Temporal lobe (tissue), 4 donors: ENCODE measurements at places on chromosomes 11 and 22. TPM values are rescaled to one million over a fixed set of nuclear protein-coding genes. Genes with fewer than 3 reads are reported as not detected.

ELFN2 gene
- 21.6 TPM for total RNA-seq

CEND1 gene
- total RNA-seq = 8.6 TPM

ZNF408 gene
- 4.2 TPM for total RNA-seq

CRYBB3 gene
- total RNA-seq = not detected

HBD gene
- total RNA-seq = not detected

NCR3LG1 gene
- 11.8 TPM for total RNA-seq

NTM gene
- 125 TPM for total RNA-seq

ZC3H7B gene
- 46.5 TPM for total RNA-seq

OR8A1 gene
- total RNA-seq = not detected

CSNK2A3 gene
- total RNA-seq = 2.5 TPM

RFPL2 gene
- 0.49 TPM for total RNA-seq

DENND6B gene
- total RNA-seq = 17.2 TPM

OR51I1 gene
- not detected for total RNA-seq

AGBL2 gene
- 0.25 TPM for total RNA-seq

GDPD4 gene
- not detected for total RNA-seq

SCGB1D2 gene
- not detected for total RNA-seq

OR4C46 gene
- total RNA-seq = not detected

LINC01488 gene
- not detected for total RNA-seq

NRGN gene
- 1.5 TPM for total RNA-seq

OR10A2 gene
- not detected for total RNA-seq

NPTXR gene
- total RNA-seq = 20.9 TPM

SCGB1C1 gene
- total RNA-seq = not detected
